ENCODE measurements at places on chromosomes 13 and 19. TPM values are rescaled to one million over a fixed set of nuclear protein-coding genes. Genes with fewer than 3 reads are reported as not detected.

- DNase-seq, result peak; percentile 85
Measured at GRCh38 chr13:50512474-50513299, 330.8 kb downstream of the DLEU7 start.

The UBE2L5 gene
- total RNA-seq, result not detected

GRCh38 chr13:48178126-48178525 is 54.9 kb upstream of the ITM2B start:
- no peak for DNase-seq

The PRODH2 gene
- not detected for total RNA-seq

The GJB2 gene
- 3.6 TPM for total RNA-seq

The TUBB4A gene
- total RNA-seq, result 2.8 TPM

- DNase-seq, result no peak
Measured at GRCh38 chr13:93621051-93621450, 394.4 kb downstream of the GPC6 start.

DNA sequence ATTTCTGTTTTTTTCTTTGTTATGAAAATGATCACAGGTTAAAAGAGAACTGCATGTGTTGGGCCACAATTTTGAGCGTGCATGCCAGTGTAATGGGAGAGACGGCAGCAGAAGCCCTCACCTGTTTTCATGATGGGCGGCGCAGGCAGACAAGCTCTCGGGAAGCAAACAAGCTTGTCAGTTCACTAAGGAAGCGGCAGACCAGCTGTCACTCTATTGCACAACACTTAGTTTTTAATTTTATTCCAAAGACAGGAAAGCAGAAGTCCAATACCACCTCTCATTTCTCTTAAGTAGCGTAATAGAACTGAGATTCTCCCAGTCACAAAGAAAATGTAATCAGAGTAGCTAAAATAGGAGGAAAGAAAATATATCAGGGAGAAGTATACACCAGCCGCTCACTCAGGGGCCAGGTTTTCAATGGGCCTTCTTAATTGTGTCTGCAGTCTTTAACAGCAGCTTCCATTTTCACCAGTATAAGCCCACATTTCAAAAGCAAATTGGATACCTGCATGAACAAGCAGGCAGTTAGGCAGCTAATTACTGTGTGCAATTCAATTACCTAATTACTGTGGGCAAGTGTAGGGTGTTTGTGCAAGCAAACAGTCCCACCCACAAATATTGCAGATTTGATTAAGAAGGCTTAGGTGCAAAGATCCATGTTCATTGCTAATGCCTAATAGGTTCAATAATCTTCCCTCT is 711.4 kb downstream of the DIAPH3 start:
- DNase-seq, result no peak

DNA sequence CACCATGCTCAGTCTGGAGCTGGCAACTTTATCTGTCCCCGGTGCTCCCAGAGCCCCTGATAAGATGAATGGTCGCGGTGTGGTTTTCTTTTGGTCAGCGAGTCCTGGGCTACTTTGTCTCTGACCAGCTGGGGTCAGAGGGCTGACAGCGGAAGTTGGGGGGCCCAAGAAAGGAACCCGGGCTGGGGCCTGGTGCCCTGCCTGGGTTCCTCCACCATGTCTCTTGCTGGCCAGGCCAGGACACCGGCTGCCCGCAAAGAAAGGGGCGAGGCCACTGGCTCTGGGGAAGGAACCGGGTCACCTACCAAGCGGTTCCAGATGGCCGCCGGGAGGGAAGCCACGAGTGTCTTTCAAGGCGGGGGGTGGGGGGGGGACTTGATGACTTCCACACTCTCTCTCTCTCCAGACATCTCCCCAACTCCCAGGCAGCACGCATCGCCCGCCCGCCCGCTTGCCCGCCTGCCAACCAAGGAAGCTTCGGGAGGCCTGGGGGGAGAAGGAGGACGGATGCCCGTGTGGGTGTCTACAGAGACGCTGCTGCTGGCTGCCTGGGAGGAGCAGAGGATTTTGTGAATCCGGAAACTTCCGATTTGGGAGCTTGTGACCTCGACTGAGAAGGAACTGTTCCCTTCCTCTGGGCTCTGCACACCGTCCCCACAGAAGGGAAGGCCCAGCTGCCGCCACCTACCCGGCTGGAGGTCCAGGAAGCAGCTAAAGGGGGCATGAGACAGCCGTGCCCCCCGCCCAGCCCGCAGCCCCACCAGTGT is 1.1 kb downstream of the PIP5K1C start:
- peak; percentile 78 for DNase-seq

DNA sequence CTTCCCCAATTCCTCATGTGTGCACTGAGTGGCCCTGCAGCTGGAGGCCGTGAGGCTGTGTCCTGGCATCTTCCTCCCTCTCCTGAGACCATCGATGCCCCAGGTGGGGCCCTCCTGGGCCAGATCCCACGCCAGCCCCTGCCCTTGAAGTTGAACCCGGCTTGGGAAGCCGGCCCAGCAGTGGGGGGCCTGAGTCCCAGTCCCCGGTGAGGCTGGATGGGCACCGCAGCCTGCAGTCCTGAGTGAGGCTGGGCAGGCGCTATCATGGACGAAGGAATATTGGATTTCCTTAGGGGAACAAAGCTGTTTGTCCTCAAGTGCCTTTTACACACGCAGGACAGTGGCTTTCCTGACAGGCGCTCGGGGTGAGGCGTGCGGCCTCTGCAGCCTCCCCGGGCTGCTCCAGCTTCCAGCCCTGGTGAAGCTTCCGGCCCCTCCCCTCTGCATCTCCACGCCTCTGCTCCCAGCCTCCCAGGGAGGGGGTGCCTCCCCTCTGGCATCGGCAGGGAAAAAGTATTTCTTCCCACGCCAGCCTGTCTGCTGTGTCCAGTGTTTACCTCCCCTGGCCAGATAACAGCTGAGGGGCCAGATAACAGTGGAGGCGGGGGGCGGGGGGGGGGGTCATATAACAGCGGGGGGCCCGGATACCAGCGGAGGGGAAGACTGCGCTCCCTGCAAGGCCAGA is 159.5 kb downstream of the KDM4B start:
- DNase-seq, result no peak

GRCh38 chr19:39941615-39942365 is 7.4 kb upstream of the FCGBP start:
- peak; percentile 87 for DNase-seq

The LRRC8E gene
- not detected for total RNA-seq

DNA sequence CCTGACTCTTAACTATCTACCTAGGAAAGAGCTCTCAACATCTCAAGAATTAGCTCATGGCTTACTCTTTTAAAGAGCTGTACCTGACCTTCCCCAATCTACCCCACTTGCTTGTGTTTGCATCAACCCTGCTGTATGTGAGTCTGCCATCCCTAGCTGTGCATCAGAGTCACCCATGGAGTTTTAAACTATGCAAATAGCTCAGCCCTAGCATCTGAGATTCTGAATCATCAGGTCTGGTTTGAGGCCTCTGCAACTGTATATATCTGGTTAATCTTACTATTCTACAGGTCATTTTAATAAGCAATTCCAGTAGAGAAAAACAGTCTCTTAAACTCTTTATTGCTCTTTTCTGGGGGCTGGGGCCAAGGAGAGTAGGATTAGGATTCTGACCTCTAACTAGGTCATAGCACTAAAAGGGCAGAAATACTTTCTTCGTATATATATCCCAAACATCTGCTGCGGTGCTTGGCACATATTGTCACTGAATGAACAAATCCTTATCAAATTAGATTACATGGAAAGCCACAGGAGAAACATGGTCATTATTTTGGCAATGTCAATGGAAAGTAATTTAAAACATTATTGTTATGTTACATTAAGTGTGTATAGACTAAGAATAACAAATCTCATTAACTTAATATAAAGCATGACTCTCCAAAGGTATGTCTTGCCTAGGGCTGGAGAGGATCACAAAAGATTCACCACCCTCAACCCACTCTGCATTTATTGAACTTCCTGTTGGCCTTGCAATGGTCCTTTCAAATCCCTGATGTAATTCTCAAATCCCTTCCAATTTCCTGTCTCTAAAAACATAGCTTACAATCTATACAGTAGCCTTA is 232.2 kb downstream of the DACH1 start:
- DNase-seq, result no peak

GRCh38 chr13:71722206-71722605 is 144.8 kb downstream of the DACH1 start:
- DNase-seq, result no peak

GRCh38 chr19:40398417-40399131 is 8.6 kb upstream of the HIPK4 start:
- peak; percentile 86 for DNase-seq

GRCh38 chr13:76795701-76796695 is 90.2 kb downstream of the KCTD12 start:
- DNase-seq, result no peak

The KLK4 gene
- not detected for total RNA-seq

DNA sequence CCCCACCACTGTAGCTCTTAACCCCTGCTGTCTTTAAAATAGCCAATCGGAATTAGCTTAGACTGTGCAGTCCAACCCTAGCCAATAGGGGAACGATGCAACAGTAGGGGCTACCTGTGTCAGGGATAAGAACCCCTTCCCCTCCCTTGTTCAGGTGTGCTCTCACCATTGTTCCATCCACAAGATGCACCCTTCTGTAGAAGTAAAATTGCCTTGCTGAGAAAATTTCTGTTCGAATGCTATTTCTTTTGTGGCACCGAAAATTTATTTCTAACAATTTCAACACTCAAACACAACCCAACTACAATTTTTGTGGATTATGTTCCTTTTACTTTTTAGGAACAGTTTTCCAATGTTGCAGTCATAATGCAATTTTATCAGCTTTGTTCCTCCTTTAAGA is 3.6 kb upstream of the ZNF583 start:
- no peak for DNase-seq

DNA sequence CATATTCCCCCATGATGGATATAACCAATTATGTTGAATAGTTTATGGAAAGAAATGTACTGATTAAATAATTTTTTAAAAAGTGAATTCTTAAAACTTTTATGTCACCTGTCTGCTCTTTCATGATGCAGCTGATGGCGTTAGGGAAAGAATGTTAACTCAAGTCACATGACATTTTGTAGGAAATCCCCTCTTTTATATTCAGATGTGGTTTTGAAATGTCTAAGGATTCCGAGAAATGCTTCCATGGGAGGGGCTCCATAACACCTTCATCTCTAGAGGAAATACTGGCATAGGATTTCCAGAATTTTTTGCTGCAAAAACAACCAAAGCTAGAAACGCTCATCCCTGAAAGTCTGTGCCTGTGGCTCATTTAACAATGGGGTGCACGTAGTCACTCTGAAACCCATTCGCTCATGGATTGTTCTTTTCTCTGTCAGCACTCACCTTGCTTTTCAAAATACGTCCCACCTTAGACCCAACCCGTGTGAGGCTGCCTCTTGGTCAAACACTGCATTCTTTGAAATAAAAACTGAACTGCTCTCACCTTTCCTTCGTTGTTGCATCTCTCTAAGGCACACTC is 288.9 kb downstream of the SHISA2 start:
- DNase-seq, result peak; percentile 78

GRCh38 chr19:44549507-44549906 is 20.0 kb upstream of the CEACAM20 start:
- no peak for DNase-seq

GRCh38 chr19:18607226-18608101 is 865 bp upstream of the CRLF1 start:
- DNase-seq, result no peak

DNA sequence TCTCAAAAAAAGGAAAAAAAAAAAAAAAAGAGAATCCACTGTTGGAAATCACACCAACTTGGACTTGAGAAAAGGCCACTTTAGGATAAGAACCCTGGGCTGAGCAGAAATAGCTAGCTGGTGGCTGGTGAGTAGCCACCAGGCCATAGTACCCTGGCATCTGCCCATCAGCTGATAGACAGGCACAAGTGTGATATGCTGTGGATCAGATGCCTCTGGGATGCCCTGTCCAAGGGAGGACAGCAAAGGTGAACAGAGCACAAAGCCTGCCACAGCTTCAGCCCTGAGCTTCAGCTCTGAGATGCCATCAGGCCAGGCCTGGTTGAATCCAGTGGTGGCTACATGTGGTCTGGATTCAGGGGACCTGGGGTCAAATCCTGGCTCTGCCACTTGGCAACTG is 8.7 kb downstream of the SIRT2 start:
- DNase-seq, result no peak

The TEX29 gene
- 0.51 TPM for total RNA-seq

The OVOL3 gene
- total RNA-seq, result not detected

The ATP4B gene
- total RNA-seq, result not detected

DNA sequence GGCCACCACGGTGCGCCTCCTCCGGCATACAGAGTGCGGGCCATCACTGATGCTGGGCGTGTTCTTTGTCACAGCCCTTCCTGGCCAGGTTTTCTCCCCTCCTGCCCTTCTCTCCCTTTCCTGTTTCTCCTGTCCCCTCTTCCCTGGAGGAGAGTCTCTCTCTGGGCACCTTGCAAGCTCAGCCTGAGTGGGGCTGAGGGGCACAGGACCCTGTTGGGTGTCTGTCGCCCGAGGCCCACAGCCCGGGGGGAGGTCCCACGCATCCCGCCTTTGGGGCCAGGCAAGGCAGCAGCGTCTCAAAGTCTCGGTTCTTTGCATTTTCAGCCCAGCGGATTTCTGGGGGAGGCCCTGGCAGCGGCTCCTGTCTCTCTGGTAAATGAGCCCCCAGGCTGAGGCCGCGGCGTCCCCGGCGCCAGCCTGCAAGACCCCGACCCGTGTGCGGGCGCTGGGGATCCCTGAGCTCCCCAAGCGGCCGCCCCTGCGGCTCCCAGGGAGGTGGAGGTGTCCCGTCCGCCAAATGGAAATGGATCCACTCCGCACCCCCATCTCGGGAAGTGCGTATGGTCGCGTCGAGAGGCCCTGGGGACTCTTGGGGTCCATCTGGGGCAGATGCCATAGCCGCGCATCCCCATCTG is 47.2 kb downstream of the COMP start:
- no peak for DNase-seq

DNA sequence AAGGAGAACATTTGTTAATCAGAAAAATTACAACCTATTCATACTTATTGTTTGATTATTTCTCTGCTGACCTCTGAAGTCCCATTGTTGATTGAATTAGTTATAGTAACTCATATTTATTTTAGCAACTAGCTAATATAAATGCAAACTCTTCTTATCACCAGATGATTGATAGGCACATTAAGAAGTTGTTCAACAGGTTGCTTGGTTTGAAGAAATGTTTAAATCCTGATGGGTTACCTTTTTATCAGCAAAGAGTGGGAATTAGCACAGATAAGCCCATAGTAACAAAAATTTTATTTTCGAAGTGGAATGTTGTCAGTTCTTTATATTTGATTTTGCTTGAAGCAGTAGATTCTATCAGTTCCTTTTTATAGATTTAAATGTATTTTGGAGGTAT is 44.4 kb downstream of the KLF5 start:
- DNase-seq, result no peak

DNA sequence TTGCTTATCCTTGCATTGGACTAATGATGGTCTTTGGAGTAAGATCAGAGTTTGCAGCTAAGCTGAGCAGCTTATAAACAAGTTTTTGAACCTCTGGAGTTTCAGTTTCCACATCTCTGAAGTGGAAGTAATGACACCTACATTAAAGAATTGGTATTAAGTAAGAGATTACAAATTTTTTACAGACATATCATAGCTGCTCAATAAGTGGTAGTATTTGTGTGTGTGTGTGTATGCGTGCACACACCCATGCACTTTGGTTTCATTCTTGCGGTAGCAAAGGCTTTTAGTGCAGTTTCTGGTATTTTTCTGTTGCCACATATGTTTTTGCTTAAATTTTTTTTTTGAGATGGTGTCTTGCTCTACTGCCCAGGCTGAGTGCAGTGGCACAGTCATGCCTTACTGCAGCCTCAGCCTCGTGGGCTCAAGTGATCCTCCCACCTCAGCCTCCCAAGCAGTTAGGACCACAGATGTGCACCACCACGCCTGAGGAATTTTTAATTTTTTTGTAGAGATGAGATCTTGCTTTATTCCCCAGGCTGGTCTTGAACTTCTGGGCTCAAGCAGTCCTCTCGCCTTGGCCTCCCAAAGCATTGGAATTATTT is 4.5 kb downstream of the NAA16 start:
- DNase-seq, result no peak

- no peak for DNase-seq
Measured at GRCh38 chr13:107788464-107789165, 426.7 kb downstream of the LIG4 start.

Measured in activated CD4-positive, alpha-beta T cell treated with anti-CD3 and anti-CD28 coated beads, Interleukin-2, amount 10 ng/mL, durations not matched to agents 24 days and 14 days (primary cell).